ENCODE measurements at places on chromosomes 16 and 17.

DNA sequence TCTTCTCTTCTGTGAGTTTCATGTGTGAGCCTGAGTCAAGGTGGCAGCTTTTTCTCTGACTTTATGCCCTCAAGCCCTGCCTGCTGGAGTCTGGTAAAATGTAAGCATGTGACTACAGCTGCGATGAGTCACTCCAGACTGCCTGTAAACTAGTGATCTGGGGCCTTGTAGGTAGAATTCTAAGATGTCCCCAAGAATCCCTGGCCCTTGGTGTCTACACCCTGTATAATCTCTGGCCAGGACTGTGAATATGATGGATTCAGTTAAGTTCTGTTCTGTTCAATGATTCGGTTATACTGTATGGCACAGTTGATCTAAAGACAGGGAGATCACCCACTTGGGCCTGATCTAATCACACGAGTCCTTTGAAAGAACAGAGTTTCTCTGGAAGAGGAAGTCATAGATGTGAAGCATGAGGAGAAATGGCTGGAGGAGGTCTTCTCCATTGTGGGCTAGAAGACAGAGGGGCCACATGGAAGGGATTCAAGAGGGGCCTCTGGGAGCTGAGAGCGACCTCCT, 29.8 kb downstream of the PRSS54 start:
- peak; percentile 33 for DNase-seq

DNA sequence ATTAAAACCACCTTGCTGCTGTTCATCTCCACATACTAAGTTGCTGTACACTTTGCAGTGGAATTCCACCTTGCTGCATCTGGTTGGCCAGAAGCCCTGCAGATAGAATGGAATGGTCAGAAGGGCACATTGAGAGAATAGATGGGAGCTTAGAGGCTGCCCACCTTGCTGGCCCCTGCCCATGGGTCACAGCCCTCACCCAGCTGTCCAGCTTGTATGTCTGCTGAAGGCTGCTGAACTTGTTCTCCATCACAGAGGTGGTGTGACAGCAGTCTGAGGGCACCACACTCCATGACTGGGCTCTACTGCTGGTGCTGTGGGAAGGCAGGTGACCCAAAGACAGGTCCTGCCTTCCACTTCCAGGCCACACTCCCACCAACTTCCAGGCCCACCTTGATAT, 1755.4 kb downstream of the TP53TG3F start:
- DNase-seq, result no peak

GRCh38 chr17:65085397-65085796, 28.9 kb upstream of the GNA13 start:
- DNase-seq, result no peak

DNA sequence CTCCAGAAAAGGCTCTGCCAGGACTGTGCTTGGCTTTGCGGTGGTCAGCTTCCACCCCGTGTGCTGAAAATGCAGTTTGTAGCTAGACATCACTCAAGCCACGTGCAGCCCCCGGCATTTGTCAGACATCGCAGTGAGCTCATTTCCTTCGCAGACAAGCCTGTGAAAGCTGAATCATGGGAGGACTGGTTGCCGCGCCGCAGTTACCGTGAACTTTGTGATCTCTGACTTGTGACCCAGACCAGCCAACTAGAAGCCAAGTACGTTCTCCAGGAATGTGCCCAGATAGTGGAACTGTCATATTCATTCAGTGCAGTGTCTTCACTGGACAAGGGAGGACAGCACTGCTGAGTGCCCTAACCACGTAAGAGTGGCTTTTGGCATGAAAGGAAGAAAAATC, 58.1 kb downstream of the NDE1 start:
- no peak for DNase-seq

GRCh38 chr16:9241177-9241576, 149.7 kb downstream of the HAPSTR1 start:
- DNase-seq, result no peak

- DNase-seq, result no peak
Observed at GRCh38 chr17:14205992-14206461, 30.6 kb downstream of the CDRT15 start.

DNA sequence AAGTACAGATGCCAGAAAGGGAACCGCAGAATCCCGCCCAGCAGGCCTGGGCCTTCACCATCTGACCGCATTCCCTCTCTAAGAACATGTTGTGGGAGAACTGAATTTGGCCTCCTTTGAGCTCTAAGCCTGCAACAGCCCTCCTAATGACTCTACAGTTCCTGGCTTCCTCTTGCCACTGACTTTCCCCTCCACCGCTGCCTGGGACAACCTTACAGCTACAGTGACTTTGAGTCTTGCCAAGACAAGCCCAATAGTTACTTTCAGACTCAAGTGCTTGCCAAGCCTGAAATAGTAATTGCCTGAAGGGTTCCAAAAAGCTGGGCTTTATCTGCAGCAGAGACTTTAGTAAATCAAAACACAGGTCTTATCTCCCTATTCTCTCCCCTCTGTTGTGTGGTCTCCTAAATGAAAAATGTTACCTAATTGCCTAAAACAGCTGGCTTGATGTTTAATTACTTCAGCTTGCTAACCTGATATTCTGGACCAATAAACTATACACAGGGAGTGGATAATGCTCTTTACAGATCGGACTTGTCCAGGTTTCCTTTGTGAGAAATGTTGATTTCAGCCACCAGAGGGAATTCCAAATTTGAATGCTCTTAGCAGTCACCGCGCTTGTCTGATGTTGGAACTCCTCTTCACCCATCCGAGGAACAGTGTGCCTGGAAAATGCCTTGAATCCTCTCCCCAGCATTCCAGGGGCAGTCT, 85.1 kb upstream of the TBX2 start:
- peak; percentile 73 for DNase-seq

DNA sequence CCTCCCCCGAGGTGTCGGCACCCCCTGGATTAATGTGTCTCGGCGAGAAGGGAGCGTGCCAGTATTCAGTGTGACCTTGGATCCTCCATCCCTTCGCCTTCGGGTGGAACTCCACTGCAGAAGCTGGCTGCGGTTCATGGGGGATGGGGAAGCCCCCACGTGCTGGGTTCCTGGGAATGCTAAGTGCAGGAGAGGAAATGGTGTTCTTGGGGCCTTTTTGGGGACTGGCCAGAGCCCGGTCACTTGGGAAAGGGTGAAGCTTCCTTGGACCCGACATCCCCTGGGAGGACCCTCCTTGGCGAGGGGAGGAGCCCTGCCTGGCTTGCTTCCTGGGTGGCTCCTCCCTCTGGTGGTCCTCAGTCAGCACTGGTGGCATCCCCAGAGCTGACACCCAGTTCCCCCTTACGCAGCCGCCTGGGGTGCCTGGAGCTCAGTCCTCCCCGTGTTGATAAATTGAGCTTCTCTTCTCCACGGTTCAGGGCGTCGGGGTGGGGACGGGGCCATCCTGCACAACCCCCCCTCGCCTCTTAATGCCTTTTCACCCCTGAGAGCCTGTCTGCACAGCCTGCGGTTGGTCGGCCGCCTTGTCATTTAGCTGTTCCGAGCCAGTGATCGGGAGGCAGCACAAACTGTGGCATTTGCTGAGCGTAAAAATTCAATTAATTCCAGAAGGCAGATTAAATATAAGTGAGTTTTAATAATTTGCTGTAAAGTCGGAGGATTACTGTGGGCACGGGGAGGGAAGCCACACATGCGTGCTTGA, 30.7 kb upstream of the GSE1 start:
- DNase-seq, result no peak

GRCh38 chr17:65553646-65554552, 7.5 kb downstream of the AXIN2 start:
- no peak for DNase-seq

GRCh38 chr17:67202503-67202902, 42.5 kb downstream of the HELZ start:
- DNase-seq, result no peak

GRCh38 chr16:12308060-12308459, 331.5 kb downstream of the SNX29 start:
- no peak for DNase-seq

GRCh38 chr17:50967795-50968194, 101.6 kb upstream of the TOB1 start:
- no peak for DNase-seq

GRCh38 chr16:83666449-83666848, 141.3 kb upstream of the HSBP1 start:
- no peak for DNase-seq

GRCh38 chr17:4364622-4365041, 1.8 kb downstream of the UBE2G1 start:
- no peak for DNase-seq

DNA sequence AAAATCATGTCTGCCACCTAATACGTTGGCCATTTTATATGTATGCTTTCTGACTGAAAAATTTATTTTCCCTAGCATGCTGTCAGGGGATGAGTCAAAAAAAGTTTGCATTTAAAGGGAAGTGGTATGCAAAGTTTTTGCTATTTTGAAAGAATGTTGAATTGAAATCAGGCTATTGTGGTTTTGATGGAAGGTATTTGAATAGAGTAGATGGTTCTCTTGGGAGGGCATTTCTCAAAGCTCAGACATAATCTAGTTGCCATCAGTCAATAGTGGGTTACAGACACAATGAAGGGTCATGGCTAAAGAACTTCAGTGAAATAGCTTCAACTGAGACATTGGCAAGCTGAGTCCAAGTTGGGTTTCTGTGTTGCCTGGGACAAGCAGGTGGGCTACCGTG, 102.4 kb downstream of the MAP2K6 start:
- DNase-seq, result no peak

- no peak for DNase-seq
Observed at GRCh38 chr17:40112718-40113109, 9.1 kb upstream of the MSL1 start.

DNA sequence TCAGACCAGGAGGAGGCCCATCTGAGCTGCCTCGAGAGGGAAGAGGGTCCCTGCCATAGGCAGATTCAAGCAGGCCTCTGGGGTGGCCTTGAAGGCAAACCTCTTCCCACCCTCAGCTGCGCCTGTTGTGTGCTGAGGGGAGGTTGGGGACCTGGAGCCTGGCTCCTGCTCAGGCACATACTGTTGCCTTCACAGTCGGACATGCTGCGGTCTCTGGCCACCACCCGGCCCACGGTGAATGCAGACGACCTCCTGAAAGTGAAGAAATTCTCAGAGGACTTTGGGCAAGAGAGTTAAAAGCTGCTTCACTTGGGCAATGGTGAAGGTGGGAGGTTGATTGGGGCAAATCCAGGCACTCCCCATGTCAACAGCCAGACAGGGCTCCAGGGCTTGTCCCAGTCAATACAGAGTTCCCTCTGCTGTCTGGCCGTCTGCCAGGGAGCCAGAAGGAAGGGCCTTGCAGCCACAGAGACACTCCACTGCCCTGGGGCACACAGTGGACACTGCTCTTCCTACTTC, 6.3 kb downstream of the PDF start:
- no peak for DNase-seq

DNA sequence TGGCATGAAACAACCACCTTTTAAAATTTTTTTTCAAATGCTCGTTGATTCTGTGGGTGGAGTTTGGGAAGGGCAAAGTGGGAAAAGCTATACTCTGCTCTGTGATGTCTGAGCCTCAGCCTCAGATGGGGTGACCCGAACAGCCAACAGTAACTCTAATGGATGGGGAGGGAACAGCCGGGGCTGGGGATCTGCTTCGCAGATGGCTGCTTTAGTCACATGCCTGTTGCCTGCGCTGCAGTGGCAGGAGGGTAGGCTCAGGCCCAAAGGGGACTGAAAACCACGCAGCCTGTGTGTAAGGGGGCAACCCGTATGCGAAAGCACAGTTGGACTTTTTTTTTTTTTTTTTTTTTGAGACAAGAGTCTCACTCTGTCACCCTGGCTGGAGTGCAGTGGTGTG, 14.9 kb upstream of the MAPK3 start:
- no peak for DNase-seq

GRCh38 chr17:75795820-75796607, 11.4 kb downstream of the UNK start:
- no peak for DNase-seq

- peak; percentile 98 for DNase-seq
Observed at GRCh38 chr17:59829217-59830006, 63.3 kb downstream of the TUBD1 start.

GRCh38 chr16:57374067-57374534, 1.8 kb downstream of the CX3CL1 start:
- DNase-seq, result no peak

- DNase-seq, result no peak
Observed at GRCh38 chr16:82152641-82153112, 17.3 kb downstream of the MPHOSPH6 start.

- no peak for DNase-seq
Observed at GRCh38 chr16:27515874-27516353, 33.8 kb downstream of the GTF3C1 start.

- DNase-seq, result no peak
Observed at GRCh38 chr17:31236712-31237111, 60.3 kb downstream of the OMG start.

DNA sequence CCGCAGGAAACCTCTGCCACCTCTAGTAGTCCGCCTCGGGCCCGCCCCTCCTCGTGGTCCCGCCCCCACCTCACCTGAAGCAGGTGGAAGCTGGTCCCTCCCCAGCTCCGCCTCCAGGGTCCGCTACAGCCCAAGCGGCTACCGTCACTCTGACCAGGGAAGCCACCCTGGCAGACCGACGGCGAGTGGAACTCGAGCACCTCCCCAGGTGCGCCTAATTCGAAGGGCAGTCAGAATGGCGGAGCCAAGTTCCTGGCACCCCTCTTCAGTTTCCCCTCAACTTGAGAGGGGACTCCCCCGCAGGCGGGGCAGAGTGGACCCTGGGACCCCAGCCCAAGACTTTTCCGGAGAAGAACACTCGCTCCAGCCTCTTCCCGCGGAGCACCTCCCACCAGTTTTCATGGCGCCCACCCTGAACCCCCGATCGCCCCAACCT, 507 bp downstream of the FHOD1 start:
- no peak for DNase-seq

- no peak for DNase-seq
Observed at GRCh38 chr16:85200471-85201278, 88.4 kb upstream of the CIBAR2 start.

DNA sequence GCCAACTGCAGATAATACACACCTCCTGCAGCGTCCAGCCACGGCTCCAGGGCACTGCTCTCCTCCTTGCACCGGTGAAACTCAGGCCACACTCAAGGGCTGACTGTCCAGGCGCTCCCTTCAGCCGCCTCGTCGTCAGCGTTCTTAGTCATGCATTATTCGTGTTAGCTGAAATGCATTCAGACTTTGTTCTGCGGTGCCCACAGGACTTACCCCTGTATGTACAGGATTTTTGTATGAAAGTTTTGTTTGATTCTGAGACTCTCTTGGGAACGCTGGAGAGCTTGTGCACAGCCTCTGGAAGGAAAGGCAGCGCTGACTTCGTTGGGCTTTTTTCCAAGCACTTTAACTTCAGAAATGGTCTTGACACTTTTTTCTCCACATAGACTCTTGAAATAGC, 22.1 kb downstream of the CIBAR2 start:
- no peak for DNase-seq

- no peak for DNase-seq
Observed at GRCh38 chr16:64282181-64282580, 839.7 kb downstream of the CDH11 start.

Measured in skeletal muscle cell (primary cell).